ENCODE measurements at places on chromosomes 3 and 15.

DNA sequence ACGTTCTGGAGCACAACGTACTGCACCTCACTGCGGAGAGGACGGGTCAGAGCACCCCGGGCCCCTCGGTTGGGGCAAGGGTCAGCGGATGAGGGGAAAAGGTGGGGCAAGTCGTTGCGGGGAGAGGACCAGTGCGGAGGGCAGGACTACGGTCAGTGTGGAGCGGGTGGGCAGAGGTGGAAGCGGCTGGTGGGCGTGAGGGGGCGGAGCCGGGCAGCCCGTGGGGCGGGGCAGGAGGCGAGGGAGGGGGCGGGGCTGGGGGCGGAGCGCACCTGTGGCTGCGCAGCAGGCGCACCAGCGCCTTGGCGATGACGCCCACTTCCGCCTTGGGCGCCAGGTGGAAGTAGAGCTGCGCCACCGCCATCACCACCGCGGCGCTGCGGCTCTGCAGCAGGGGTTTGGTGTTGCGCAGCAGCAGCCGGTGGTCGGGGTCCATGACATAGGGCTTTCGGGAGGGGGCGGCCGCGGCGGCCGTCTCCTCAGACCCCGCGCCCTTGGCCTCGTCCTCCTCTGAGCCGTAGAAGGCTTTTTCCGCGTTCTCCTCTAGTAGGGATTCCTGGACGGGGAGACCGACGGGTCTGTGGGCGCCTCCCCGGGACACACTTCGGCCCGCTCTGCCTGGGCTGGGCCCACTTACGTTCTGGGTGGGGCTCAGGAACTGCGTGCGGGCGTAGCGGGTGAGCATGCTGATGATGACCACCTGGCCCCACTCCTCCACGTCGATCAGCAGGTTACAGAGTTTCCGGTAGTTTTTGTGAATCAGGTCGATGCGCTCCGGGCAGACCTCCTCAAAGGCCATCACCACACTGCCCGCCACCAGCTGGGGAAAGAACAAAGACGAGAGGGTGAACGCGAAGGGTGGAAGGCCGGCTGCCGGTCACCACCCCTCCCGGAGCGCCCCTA is 29.2 kb downstream of the AP3B2 start:
- peak; percentile 62 for DNase-seq

DNA sequence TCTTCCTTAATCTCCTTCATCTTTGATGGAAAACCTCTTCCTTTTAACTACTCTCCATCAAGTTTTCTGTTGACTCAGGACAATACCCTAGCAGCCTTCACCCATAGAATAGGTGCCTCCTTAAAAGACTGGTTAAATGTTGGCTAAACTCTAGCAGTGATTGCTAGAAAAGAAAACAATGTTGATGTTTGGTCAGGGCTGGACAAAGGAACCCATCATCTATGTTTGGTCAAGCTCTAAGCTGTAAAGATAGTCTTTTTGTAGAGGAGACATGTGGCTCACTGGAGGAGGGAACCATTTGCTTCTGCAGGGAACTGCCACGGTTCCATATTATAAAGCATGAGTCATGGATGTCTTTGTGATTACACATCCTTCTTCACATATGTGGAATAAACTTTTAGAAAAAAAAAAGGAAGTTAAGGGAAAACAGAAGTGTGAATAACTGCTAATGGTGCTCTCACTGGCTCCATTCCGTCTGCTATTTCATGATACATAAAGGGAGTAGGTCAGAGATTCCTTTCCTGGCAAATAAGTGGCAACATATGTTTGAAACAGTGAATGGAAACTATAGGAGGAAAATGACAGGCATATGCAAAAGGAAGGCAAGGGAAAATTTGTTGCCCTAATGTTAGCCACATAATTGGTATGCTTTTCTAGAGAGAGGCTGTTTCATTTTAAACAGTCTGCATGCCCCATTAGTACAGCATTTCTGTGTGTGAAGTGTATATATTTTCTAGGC is 78.2 kb downstream of the CMSS1 start:
- DNase-seq = no peak

GRCh38 chr3:134371542-134372324 is 2.5 kb downstream of the AMOTL2 start:
- DNase-seq = no peak

DNA sequence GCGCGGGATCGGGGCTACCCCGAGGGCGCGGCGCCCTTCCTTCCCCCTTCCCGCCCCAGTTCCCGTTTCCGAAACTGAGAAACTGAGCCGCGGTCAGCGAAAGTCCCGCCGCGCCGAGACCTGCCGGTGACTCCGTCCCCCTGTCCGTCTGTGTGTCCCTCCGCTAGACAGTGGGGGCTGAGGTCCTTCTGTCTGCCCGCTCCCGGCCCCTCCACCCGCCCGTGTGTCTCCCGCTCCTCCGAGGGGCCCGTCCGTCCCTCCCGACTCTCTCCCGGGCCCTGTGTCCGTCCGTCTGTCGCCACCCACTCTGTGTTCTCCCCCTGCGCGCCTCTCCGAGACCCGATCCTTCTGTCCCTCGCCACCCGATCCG is 426 bp downstream of the PRKCD start:
- no peak for DNase-seq

DNA sequence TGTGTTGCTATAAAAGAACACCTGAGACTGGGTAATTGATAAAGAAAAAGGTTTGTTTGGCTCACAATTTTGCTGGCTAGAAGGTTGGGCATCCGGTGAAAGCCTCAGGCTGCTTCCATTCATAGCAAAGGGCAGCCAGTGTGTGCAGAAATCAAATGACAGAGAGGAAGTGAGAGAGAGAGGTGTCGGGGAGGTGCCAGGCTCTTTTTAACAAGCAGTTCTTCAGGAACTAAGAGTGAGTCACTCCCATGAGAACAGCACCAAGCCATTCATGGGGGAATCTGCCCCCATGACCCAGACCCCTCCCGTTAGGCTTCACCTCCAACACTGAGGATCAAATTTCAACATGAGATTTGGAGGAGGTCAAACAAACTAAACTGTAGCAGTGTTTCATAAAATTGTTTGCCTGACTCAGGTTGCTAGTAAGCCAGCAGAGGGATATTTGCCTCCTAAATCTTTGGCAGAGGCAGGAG is 4.5 kb upstream of the PARP15 start:
- DNase-seq = no peak

- no peak for DNase-seq
Measured at GRCh38 chr3:133277813-133278212, 122.0 kb upstream of the BFSP2 start.

DNA sequence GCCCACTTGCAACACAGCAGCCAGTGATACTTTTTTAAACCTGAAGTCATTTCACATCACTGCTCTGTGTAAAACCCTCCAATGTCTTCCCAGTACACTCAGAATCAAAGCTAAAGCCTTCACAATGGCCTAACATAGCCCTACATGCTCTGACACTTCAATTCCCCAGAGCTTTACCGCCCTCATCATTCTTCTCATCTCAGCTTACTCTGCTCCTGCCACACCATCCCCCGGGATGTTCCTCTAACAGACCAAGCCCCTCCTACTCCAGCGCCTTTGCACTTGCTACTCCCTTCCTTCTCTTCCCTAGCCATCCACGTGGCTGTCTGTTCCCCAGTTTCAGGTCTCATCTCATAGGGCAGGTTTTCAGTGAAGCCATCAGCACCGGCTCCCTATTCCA is 194.0 kb downstream of the SSR3 start:
- no peak for DNase-seq

DNA sequence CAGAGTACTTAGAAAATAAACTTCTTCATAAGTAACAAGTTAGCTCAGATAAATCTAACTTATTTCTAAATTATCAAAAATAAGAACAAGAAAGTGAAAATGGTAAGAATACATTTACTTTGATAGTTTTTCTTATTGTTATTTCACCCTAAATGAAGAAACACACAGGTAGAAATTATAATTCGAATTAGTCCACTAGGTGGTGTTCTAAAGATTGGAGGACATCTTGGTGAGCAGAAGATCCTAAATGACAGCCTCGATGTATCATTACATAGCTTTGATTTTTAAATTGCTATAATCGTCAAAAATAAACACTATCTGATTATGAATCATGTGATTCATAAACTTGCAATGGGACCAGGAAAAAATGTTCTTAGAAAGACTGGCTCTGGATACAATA is 280.8 kb upstream of the UBE2E2 start:
- DNase-seq = no peak

GRCh38 chr15:68450192-68450591 is 18.2 kb upstream of the ITGA11 start:
- no peak for DNase-seq

GRCh38 chr3:118348169-118348557 is 686.5 kb downstream of the IGSF11 start:
- no peak for DNase-seq

DNA sequence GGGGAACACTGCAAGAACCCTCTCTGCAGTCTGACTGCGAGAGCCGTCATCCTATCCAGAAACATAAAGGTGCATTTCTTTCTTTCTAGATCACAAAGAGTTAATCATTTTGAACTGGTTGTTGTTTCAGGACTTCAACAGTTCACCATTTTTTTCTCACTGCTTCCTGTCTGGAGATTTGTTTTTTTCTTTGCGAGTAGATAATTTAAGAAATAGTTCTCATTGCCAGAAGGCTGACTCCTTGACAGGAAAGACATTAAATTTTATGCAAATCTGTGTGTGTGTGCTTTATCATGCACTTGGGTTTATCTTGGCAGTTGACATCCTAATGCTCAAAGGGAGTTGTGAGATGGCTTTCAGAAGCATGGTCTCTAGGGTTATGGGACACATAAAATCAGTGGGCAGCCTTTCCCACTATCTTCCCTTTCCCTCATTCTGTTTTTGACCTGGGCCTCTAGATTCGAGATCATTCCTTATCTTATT is 123.5 kb upstream of the TBL1XR1 start:
- DNase-seq = no peak

DNA sequence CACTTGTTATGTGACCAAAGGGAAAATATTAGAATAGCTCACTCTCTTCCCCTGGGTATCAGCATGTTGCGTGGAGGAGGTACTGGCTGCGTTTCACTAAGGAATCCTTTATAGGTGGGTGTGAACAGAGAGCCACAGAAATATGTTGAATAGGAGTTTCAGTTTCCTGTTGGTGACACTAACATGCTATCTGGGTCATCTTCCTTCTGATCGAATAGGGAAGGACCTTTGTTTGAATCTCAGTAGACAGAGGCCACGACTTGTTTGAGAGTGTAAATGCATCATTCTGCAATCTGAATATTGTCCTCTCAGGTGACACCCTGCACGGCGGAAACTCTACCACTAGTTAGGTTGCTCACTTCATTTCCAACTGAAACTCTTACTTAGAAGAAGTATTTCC is 157.9 kb upstream of the SLC2A2 start:
- DNase-seq = no peak

GRCh38 chr15:65184305-65184867 is 756 bp downstream of the CLPX start:
- no peak for DNase-seq

- DNase-seq = no peak
Measured at GRCh38 chr3:108414007-108414406, 96.4 kb downstream of the MYH15 start.

DNA sequence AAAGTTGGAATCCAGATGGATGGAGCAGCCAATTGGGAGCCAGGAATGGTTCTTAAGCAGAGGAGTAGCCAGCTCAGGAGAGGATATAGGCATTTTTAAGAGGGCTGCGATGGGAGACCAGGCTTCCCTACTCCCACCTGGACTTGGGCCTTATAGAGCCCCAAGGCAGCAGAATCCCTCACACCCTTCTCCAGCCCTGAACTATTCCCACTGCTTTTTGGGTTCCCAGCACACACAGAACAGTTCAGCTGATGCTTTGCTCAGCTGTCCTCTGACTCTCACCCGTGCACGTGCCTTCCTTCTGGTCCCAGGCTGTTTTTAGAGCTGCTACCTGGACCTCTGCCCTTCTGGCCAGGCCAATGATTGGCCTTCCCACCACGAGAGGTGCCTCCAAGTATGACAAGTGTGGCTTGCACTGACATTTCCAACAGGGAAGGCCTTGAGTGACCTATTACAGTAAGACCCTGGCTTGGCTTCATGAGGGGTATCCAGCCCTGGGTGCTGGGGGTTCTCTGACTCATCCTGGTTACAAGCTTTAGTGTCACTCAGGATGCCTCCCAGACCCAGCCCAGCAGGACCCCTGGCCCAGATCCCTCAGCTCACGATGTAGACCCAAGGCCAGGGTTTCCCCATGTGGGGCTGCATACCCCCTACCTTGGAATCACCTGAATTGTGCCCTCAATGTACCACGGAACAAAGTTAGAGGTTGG is 25.2 kb downstream of the NOX5 start:
- no peak for DNase-seq

DNA sequence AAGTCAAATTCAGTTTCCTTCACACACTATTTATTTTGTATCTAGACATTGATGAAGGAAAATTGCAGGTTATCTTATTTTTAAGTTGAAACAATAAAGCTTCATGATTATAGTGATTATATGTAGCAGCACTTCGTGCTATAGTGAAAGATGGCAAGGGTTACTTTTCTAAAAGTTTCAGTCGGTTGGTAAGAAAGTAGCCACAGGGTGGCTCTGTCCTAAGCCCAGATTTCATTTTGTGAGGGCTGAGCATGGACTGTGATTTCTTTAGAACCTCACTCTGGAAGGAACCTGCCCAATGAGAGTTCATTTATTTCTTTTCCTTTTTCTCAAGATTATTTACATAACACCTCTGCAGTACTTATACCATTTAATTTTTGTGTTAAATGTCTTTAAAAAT is 66.5 kb downstream of the NME9 start:
- no peak for DNase-seq

DNA sequence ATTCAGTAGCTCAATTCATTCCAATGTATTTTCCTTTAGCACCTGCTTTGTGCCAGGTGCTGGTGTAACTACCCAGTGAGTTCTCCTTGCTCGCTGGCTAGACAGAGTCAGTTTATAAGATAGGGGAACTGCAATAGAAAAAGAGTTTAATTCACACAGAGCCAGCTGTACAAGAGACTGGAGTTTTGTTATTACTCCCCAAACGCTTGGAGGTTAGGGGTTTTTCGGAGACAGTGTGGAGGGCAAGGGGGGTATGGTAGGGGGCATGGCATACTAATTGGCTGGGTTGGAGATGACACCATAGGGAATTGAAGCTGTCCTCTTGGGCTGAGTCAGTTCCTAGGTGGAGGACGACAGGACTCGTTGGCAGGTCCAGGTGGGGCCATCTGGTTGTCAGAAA is 5.4 kb upstream of the CFAP91 start:
- DNase-seq = no peak

DNA sequence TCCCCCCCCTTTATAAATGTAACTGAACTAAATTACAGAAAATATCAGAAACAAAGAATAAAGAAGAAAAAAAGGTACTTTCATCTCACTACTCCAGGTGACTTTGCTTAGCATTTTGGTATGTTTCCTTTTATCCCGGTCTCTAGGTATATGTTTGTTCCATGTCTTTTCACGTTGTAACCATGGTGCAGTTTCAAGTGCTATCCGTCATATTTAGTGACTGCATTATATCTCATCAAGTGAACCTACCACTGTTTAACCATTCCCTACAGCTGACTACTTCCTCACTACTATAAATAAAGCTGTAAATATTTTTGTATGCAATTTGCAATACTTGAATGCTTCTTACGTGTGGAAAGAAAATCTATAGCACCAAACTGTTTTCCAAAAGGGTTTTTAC is 2.2 kb downstream of the BTBD1 start:
- DNase-seq = no peak

DNA sequence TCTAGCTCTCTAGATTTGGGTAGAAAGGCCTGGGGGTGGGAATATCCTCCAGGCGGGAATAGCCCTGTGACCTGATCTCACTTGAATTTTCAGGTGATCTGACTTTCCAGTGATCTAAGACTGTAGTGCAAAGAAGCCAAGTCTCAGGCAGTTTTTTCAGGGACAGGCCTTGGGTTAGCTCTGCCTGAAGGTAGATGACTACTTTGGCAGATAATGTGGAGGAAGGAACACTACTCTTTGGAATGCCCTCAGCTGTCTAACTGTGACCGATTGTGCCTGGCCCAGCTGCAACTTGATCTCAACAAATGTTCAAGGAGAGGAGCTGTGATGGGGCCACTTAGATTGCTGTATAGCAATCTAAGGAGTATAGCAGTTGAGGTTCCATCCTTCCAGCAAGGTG is 193.7 kb downstream of the TCF12 start:
- DNase-seq = no peak
